ENCODE measurements at places on chromosomes 5 and 9. TPM values are rescaled to one million over a fixed set of nuclear protein-coding genes. Genes with fewer than 3 reads are reported as not detected.

The CARTPT gene
- total RNA-seq: 0.23 TPM

The GFI1B gene
- total RNA-seq: 1.3 TPM

The C9orf153 gene
- total RNA-seq: 0.23 TPM

The CCL27 gene
- total RNA-seq: not detected

The C9orf85 gene
- 11.5 TPM for total RNA-seq

The TMC1 gene
- total RNA-seq: not detected

The LPAR1 gene
- total RNA-seq: 16.7 TPM

The SIGMAR1 gene
- 77.1 TPM for total RNA-seq

The IL13 gene
- not detected for total RNA-seq

The DDX4 gene
- total RNA-seq: not detected

The SLC36A2 gene
- total RNA-seq: 0.14 TPM

The OTP gene
- not detected for total RNA-seq

The BARX1 gene
- 2.9 TPM for total RNA-seq

The PTGDS gene
- total RNA-seq: 481 TPM

The PTGR1 gene
- total RNA-seq: 276 TPM

The FABP6 gene
- not detected for total RNA-seq

The NUTM2F gene
- not detected for total RNA-seq

The PHPT1 gene
- 150 TPM for total RNA-seq

The PCDHB6 gene
- 0.60 TPM for total RNA-seq

The PCDHB4 gene
- 5.2 TPM for total RNA-seq

The HSD17B3 gene
- total RNA-seq: 3.2 TPM

The IFNA13 gene
- not detected for total RNA-seq

The FRMD3 gene
- 3.6 TPM for total RNA-seq

The RALGPS1 gene
- total RNA-seq: 34.7 TPM

The CTXN3 gene
- total RNA-seq: not detected

The PAM gene
- total RNA-seq: 99.3 TPM

The KIF4B gene
- total RNA-seq: not detected

The ADAMTS16 gene
- 0.78 TPM for total RNA-seq

The OR1B1 gene
- not detected for total RNA-seq

The PCDHGB6 gene
- total RNA-seq: 11.6 TPM

The PTGS1 gene
- total RNA-seq: 24.1 TPM

The SLC34A3 gene
- 0.49 TPM for total RNA-seq

The PDLIM4 gene
- 20.7 TPM for total RNA-seq

The PCDHB15 gene
- 3.6 TPM for total RNA-seq

The PCDHA1 gene
- total RNA-seq: 0.06 TPM

The NCS1 gene
- 50.3 TPM for total RNA-seq

The PLAC8L1 gene
- total RNA-seq: not detected

The SPINK4 gene
- total RNA-seq: 2.5 TPM

The ROR2 gene
- total RNA-seq: 21.5 TPM

The EGFLAM gene
- total RNA-seq: 4.3 TPM

The LECT2 gene
- total RNA-seq: not detected

The AHRR gene
- total RNA-seq: 3.5 TPM

The DMRT2 gene
- not detected for total RNA-seq

The IL9 gene
- total RNA-seq: not detected

The OR2Y1 gene
- not detected for total RNA-seq

The PCDHA8 gene
- 0.49 TPM for total RNA-seq

The PRUNE2 gene
- 91.7 TPM for total RNA-seq

The ADAMTSL2 gene
- total RNA-seq: 14.0 TPM

The HSPA5 gene
- 363 TPM for total RNA-seq

The DNAH5 gene
- 1.8 TPM for total RNA-seq

The ENTPD2 gene
- 41.1 TPM for total RNA-seq

The ADGRD2 gene
- not detected for total RNA-seq

Measured in mucosa of gallbladder (tissue), 1 donor.